Activated CD4-positive, alpha-beta T cell treated with anti-CD3 and anti-CD28 coated beads, Interleukin-2, amount 50 U/mL, for 16 hours (primary cell): ENCODE measurements at places on chromosomes 16 and 17.
A peak's percentile ranks its signal among the peaks of the same experiment; 100 is the strongest.

DNA sequence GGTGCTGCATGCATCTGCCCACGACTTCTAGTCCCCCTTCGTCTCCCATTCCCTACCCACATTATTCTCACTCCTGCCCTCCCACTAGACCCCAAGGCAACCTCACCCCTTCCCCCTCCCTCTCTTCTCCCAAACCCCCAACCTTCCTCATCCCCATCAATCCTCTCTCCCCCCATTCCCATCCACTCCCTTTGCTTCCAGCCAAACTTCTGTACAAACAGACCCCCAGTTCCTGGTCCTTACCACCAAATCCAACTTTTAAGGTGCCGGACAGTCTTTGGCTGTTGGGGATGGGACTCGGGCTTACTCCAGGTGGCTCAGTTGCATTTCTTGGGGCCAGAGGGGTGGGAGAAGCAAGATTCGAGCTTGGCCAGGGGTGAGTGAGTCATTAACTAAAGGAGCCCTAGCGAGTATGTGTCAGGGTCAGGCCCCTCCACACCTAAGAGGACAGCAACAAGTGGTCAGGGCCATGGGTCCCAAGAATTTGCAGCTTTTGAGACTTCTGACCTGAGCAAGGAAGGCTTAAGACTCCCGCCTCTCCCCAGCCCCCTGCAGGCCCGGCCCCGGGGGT, at the start of gene SLC38A8:
SLC38A8 (minus strand) TSS at position 488 of the 571 bp plus-strand sequence. CDS start 638 bp downstream, outside the sequence.
- no peak for DNase-seq

GRCh38 chr17:28327031-28327607, 8.1 kb downstream of the TMEM97 start:
- peak; percentile 87 for DNase-seq

- DNase-seq: no peak
Measured at GRCh38 chr17:17538417-17539391, 42.5 kb upstream of the RASD1 start.

- DNase-seq: no peak
Measured at GRCh38 chr17:2852729-2853282, 56.6 kb downstream of the RAP1GAP2 start.

DNA sequence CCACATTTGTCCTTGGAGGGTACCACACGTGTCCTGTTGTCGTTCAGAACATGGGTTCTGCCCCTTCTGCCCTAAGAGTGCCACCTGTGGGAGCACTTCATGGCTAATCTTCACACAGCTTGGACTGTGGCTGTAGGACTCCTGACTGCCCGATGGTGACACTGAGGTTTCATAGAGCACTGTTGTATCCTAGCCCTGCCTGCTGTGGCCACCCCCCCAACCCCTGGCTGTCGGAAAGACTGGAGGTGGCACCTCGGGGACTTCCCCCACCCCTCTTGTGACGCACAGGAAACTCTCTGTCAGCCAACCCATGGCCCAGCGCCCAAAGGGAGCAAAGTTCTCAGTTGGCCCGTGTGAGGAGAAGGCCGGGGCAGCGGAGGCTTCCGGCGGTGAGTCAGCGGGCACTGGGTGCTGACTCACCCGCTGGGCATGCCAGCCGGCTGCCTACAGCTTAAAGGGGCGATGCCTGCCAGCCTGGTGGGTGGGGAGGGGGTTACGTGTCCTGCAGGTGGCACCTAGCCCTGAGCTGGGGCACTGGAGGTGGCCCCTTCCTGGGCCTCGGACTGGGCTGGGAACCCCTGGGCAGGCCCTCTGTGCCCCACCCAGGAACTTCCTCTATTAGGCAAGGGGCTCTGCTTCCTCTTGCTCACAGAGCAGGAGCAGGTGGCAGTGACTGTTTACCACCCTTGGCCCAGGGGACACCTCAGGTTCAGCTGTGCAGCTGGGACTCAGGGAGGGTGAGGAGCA, 3.4 kb downstream of the MAP2K3 start:
- peak; percentile 98 for DNase-seq

GRCh38 chr17:29560316-29560715, 6.5 kb downstream of the ABHD15 start:
- DNase-seq: no peak

DNA sequence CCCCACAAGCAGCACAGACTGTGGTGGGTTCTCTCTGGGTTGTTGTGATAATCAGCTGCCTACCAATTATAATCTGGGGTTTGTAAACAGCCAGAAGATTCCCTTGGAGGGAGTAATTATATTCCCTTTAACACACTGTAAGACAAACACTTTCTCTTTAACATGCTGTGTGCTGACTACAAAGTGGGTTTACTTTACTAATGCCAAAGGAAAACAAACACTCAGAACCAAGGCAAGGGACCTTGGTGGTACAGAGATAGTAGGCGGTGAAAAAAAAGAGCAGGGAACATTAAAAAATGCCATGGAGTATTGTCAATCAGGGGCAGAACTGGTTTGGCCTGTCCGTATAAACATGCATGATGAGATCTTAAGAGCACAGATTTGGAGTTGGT, 3.0 kb upstream of the VAT1L start:
- DNase-seq: no peak

DNA sequence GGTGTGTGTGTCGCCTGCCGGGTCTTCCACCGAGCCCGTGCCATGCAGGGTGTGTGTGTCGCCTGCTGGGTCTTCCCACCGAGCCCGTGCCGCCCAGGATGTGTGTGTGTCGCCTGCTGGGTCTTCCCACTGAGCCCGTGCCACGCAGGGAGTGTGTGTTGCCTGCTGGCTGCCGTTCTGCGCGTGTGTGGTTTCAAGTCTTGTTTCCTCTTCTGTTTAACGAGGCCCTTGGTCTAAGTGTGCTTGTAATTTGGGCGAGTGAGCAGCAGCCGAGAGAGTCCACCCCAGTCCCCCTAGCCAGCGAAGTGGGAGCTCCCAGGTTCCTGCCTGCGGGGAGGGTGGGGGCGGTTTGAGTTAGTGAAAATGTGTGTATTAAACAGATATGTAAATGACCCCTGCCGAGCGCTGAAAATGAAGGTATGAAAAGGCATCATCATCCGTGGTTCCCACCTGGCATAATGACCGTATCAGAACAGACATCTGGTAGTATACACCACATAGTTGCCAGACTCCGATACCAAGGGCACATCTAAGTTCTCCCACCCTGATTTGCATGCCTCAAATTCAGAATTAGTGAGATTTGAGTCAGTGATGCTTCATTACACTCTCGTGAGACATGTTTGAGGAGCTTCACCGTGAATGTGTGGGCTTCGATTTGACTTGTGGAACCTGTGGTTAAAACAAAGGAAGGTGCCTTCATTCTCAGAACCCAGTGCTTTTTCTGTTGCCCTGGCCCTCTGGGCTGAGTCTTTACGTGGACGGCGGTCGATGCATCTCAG, 114.5 kb upstream of the CHMP6 start:
- peak; percentile 96 for DNase-seq

DNA sequence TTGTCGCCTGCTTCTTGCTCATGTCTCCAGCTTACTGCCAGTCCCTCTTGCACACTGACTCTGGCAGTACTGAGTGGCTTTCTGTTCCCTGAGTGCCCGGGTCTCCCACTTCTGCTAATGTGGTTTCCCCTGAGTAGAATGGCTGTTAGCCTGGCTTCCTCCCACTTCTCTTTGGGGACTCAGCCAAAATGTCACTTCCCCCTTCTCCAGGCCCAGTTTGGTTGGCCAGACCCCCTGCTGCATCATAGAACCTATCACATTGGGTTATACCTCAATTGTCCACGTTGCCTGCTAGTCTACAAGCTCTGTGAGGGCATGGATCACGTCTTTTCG, 304.4 kb downstream of the HS3ST3B1 start:
- no peak for DNase-seq

- DNase-seq: no peak
Measured at GRCh38 chr17:20935740-20936139, 107.1 kb downstream of the USP22 start.

- DNase-seq: peak; percentile 51
Measured at GRCh38 chr17:66302761-66303626, 581 bp downstream of the PRKCA start.

DNA sequence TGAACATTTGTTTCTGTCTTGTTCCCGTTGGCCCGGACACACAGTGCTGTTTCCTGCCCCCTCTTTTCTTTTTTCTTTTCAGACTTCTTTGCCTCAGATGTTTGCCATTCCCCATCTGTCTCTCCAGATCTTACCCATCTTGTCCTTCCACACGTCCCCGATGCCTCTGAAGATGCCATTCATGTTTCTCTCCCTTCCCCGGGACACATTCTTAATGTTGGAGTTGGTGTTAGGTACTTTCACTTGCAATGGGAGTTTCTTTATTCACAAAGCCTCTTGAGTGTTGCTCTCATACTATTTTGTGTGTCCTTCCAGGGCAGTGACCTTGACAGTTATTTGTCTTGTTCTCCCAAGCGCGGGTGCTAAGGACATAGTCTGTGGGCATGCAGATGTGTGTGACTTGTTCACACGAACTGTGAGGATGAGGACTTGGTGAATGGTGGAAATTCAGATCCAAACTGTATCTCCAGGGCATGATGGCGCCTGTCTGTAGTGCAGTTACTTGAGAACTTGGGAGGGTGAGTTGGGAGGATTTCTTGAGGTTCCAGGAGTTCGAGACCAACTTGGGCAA, 8.3 kb downstream of the SEC14L1 start:
- DNase-seq: no peak

DNA sequence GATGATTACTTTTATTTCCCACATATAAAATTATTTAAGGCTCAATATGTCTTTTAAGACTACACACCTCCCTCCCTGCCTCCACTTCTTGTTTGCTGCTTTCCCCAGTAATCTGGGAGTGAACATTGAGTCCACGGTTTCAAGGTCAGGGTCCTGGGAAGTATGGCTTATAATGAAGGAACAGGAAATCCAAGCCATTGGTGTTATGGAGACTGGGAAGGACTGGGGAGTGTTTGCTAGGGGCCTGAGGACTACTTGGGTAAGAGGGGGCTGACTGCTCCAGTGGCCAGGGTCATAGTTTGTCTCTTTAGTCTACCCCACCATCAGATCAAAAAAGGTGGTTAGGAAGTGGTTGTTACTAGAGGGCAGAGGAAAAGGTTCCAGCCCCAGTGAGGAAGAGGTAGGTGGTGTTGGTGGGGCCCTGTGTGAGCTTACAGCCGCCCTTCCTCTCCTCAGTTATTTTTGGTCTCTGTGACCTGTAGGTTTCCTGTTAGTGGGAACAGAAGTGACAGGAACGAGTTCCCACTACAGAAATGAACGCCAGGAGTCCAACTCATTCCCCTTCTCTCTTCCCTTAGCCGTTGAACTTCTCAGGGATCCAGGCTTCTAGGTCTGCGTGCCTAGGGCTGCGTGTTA, 742 bp upstream of the SLC16A13 start:
- peak; percentile 70 for DNase-seq
